Thyroid gland (tissue), 4 donors: ENCODE measurements at places on chromosomes 1 and 21. TPM values are rescaled to one million over a fixed set of nuclear protein-coding genes. Genes with fewer than 3 reads are reported as not detected.
A peak's percentile ranks its signal among the peaks of the same experiment; 100 is the strongest.

GRCh38 chr1:217078078-217078690, 355.0 kb upstream of the ESRRG start:
- H3K27ac ChIP-seq: peak overlapping the region; percentile 61
- H3K36me3 ChIP-seq: no peaks in the 10 kb centered on the region
- H3K4me3 ChIP-seq: peak overlapping the region; percentile 23
- peak; percentile 78 for DNase-seq
- H3K4me1 ChIP-seq: peaks cover 20% of the 10 kb centered on the region

Gene S100B
- 4.9 TPM for total RNA-seq

GRCh38 chr1:94055459-94056122, 65.4 kb downstream of the ABCA4 start:
- H3K4me3 ChIP-seq: no peak overlapping the region
- peaks cover 34% of the 10 kb centered on the region for H3K4me1 ChIP-seq
- no peak overlapping the region for H3K27ac ChIP-seq
- H3K36me3 ChIP-seq: no peaks in the 10 kb centered on the region

- H3K27ac ChIP-seq: no peak overlapping the region
- no peaks in the 10 kb centered on the region for H3K27me3 ChIP-seq
- no peak for DNase-seq
- H3K4me3 ChIP-seq: no peak overlapping the region
These were observed 41.1 kb upstream of the SLC30A1 start for GRCh38 chr1:211620097-211620496.

Gene STX12
- 250 TPM for total RNA-seq

GRCh38 chr1:165355977-165356811, at the start of gene LMX1A:
LMX1A (minus strand) TSS chr1:165356715; CDS start chr1:165355559, 1,156 bp downstream.
- peak; percentile 30 for DNase-seq
- H3K27me3 ChIP-seq: peaks cover 40% of the 10 kb centered on the region
- no peaks in the 10 kb centered on the region for H3K36me3 ChIP-seq
- H3K4me1 ChIP-seq: peaks cover 16% of the 10 kb centered on the region
- peak within 1 kb of the TSS; percentile 21 for H3K4me3 ChIP-seq

DNA sequence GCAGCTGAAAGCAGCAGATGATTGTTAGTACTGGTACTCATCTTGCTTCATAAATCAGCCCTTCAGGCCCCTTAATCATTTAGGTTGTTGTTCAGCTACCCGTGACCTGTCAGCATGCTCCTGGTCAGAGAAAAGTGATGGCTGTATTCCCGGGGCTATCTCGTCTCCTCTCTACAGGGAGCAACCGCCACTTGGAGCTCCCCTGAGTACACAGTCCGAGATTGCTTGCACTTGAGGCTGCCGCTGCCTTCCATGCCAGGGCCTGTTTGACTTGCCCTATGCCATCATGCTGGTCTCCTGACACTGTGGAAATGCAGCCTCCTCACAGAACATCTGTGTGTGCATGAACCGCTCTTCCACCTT, 97.5 kb downstream of the SPATA46 start:
- DNase-seq: peak; percentile 69
- H3K4me1 ChIP-seq: peaks cover 4% of the 10 kb centered on the region
- no peak overlapping the region for H3K4me3 ChIP-seq
- no peaks in the 10 kb centered on the region for H3K27me3 ChIP-seq
- no peaks in the 10 kb centered on the region for H3K36me3 ChIP-seq
- H3K27ac ChIP-seq: no peak overlapping the region

Gene COP1
- 87.3 TPM for total RNA-seq

- peaks cover 5% of the 10 kb centered on the region for H3K4me1 ChIP-seq
- H3K36me3 ChIP-seq: no peaks in the 10 kb centered on the region
- H3K27ac ChIP-seq: no peak overlapping the region
- H3K27me3 ChIP-seq: no peaks in the 10 kb centered on the region
These were observed 24.0 kb upstream of the BTG3 start for GRCh38 chr21:17636711-17637110.

DNA sequence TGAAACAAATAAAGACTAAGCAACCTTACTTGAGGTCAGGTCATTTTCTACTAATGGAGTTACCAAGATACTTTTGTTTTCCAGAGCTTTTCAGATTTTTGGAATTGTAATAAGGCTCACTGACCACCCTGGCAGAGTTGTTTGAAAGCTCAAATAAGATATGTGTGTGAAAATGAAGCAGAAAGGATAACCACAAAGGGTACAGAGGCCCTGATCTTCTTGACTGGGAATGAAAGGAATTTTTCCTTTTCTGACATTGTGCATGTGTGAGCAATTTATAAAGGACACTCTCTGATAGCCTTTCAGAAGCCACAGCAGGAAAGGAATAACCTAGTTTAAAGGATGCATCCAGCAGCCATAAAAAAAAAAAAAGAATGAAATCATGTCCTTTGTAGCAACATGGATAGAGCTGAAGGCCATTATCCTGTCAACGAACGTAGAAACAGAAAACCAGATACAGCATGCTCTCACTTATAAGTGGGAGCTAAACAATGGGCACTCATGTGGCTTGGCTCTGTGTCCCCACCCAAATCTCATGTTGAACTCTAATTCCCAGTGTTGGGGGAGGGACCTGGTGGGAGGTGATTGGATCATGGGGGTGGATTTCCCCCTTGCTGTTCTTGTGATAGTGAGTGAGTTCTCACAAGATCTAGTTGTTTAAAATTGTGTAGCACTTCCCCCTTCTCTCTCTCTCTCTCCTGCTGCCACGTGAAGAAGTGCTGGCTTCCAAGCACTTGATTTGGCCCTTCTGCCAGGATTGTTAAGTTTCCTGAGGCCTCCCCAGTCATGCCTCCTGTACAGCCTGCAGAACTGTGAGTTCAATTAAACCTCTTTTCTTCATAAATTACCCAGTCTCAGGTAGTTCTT, 3.1 kb upstream of the SRP9 start:
- no peak for DNase-seq
- H3K4me3 ChIP-seq: no peak overlapping the region
- peaks cover 19% of the 10 kb centered on the region for H3K4me1 ChIP-seq
- H3K27ac ChIP-seq: no peak overlapping the region

Gene OLIG2
- total RNA-seq: not detected

Gene KRTAP19-6
- total RNA-seq: not detected

- no peaks in the 10 kb centered on the region for H3K27me3 ChIP-seq
- no peak overlapping the region for H3K27ac ChIP-seq
- no peak for DNase-seq
- H3K4me3 ChIP-seq: no peak overlapping the region
- no peaks in the 10 kb centered on the region for H3K36me3 ChIP-seq
These were observed 87.9 kb downstream of the SUSD4 start for GRCh38 chr1:223276029-223276428.

GRCh38 chr21:32803651-32804050, 32.1 kb upstream of the PAXBP1 start:
- no peak overlapping the region for H3K4me3 ChIP-seq
- H3K4me1 ChIP-seq: no peaks in the 10 kb centered on the region
- no peaks in the 10 kb centered on the region for H3K36me3 ChIP-seq
- no peak overlapping the region for H3K27ac ChIP-seq
- DNase-seq: no peak
- H3K27me3 ChIP-seq: no peaks in the 10 kb centered on the region

Gene PEAR1
- total RNA-seq: 13.7 TPM

DNA sequence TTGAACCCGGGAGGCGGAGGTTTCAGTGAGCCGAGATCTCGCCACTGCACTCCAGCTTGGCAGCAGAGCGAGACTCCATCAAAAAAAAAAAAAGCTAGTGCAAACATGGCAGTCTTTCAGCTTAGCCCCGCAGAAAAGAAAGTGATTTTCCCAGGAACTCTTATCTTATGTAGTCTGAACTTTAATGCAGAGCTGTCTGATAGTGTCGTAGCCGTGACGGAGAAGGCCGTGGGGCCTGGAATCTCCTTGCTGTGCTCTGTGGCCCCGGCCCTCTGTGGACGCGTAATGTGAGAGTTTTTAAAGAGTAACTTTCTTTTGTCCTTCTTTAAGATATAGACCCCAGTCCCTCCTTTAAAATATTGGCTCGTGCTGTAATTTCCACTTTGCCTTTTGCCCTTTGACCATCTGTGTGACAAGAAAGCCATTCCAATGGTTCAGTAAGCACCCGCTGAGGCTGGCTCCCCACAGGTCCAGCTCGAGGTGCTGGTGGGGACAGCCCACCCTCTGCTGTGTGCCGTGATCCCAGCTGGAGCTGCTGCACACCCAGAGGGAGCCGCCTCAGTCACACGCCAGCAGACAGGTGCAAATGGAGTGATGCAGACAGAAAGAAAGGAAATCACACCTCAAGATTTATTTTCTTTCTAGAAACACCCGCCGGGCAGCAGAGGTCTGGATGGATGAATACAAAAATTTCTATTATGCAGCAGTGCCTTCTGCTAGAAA, 164.0 kb downstream of the PGBD5 start:
- H3K4me1 ChIP-seq: no peaks in the 10 kb centered on the region
- peaks cover 14% of the 10 kb centered on the region for H3K36me3 ChIP-seq
- no peak for DNase-seq
- H3K27me3 ChIP-seq: no peaks in the 10 kb centered on the region

GRCh38 chr1:217403026-217403720, 227.7 kb downstream of the GPATCH2 start:
- peak overlapping the region; percentile 48 for H3K27ac ChIP-seq
- H3K36me3 ChIP-seq: no peaks in the 10 kb centered on the region
- no peak overlapping the region for H3K4me3 ChIP-seq
- peaks cover 5% of the 10 kb centered on the region for H3K4me1 ChIP-seq

Gene MRPS6
- 76.1 TPM for total RNA-seq

GRCh38 chr1:41158147-41158875, 83.8 kb downstream of the SCMH1 start:
- no peak overlapping the region for H3K27ac ChIP-seq
- no peaks in the 10 kb centered on the region for H3K27me3 ChIP-seq
- no peak for DNase-seq
- no peak overlapping the region for H3K4me3 ChIP-seq
- peaks cover 5% of the 10 kb centered on the region for H3K4me1 ChIP-seq

Gene NUDT17
- total RNA-seq: 3.1 TPM

Gene PIGP
- 27.0 TPM for total RNA-seq

- H3K4me3 ChIP-seq: no peak overlapping the region
These were observed 295.0 kb downstream of the OMA1 start for GRCh38 chr1:58251430-58252073.

- H3K27me3 ChIP-seq: no peaks in the 10 kb centered on the region
- no peak overlapping the region for H3K27ac ChIP-seq
- no peaks in the 10 kb centered on the region for H3K4me1 ChIP-seq
- H3K4me3 ChIP-seq: no peak overlapping the region
- no peaks in the 10 kb centered on the region for H3K36me3 ChIP-seq
- no peak for DNase-seq
These were observed 266.2 kb downstream of the NPHP4 start for GRCh38 chr1:5725855-5726585.

Gene PROX1
- 34.6 TPM for total RNA-seq
